KG1 (cell line): ENCODE measurements at places on chromosomes 2 and 18.

- no peak for DNase-seq
Measured at GRCh38 chr2:232525791-232526371, at the start of gene CHRND. Gene CHRND, plus strand, starts transcription at chr2:232526160. Its CDS starts 56 bp downstream, at chr2:232526216.

GRCh38 chr18:8367217-8367988 lies 241.8 kb upstream of the RAB12 start:
- DNase-seq: no peak

DNA sequence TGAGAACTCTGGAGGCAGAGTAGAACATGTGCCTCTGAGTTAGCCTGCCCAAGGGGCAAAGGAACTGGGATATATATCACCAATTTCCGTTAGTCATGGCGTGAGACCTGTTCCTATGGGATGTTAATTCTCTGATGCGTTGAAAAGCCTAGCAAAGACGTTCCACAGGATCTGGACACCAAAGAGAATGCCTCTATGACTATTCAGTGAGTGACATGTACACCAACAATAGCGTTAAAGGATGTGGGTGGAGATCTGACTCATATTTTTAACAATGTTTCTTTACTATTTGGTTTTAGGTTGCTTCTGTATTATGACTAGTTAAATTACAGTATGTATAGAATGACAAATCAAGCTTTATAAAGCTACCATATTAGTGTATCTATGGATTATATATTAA lies 320.9 kb upstream of the MC4R start:
- no peak for DNase-seq

DNA sequence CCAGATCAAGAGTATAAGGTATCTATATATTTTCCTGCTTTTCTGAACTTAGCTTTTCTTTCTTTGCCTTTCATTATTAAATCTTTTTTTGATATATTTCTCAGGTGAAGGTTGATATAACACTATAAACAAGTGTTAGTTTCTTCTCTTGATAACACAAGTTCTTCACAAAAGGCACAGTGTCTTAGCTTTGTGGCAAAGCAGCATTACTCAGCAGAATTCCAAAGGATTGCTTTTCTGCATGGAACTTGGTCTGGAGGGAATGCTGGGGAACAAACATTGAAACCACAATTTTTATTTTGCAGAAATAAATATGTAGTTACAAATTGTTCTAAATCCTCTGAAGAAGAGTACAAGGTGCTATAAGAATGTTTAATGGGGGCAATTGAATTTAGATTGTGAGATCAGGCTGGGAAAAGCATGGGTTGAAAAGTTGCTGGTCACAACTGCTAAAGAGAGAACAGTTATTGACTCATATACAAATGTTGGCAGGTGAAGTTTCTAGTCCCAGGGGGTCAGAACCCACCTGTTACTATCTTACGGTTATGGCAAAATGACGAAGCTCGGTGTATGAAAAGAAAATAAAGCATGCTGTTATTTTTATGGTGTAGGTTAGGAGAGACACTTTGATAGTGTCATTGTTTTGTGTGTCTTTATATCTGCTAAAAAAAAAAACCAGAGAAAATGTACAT lies 68.2 kb downstream of the UBR3 start:
- DNase-seq: no peak

GRCh38 chr2:25558262-25558661 lies 115.1 kb downstream of the DTNB start:
- DNase-seq: peak; percentile 68

DNA sequence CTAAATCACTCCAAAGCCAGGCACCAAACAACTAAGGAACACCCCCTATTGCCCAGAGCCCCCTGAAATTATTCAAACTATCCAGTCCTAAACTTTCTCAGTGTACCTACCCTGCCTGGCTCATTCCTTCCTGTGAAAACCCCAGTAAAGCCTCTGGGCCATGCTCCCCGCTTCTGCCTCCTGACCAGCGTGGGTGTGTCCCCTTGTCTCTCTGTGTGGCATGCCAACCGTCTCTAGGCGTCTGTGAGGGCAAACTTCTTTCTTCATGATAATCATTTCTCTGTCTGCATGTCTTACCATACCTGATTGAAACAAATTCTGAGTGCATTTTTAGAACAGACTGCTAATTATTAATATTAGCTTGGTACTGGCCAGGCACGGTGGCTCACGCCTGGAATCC lies 109.0 kb upstream of the MSH2 start:
- DNase-seq: no peak

- DNase-seq: no peak
Measured at GRCh38 chr18:32881009-32881408, 108.2 kb upstream of the KLHL14 start.

GRCh38 chr2:155846259-155846658 lies 486.3 kb downstream of the NR4A2 start:
- DNase-seq: no peak

DNA sequence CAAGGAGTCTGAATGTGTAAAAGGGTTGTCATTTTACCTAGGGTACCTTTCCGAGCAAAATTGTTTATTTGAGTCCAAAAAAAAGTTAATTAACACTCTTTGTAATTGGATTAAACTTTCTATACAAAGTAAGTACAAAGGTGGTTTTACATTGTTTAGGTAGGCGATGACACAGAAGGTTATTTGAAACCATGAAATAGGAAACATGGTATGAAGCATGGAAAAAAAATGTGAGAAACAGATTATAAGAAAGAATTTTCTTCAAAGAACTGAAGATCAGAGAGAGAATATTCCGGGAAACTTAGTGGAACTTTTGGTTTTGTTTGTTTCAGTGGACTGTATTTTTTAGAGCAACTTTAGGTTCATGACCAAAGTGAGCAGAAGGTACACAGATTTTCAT lies 32.7 kb downstream of the CARF start:
- no peak for DNase-seq

DNA sequence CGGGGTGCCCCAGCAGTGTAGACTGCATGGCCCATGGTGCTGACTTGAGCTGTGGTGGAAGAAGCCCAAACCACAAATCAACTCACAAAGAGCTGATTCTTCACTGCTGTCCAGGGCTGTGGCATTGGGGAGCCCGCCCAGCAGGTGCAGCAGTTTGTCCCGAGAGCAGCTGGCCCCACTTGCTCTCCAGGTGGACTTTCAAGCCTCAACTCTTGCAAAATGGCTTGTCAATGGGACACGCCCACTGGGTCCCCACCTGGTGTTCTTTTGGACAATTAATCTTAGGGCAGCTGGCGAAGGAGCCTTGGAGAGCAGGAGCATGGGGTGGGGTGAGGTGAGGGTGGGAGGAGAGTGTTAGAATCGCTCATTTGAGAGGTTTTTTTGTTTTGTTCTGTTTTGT lies 117.9 kb downstream of the MYCN start:
- DNase-seq: no peak

DNA sequence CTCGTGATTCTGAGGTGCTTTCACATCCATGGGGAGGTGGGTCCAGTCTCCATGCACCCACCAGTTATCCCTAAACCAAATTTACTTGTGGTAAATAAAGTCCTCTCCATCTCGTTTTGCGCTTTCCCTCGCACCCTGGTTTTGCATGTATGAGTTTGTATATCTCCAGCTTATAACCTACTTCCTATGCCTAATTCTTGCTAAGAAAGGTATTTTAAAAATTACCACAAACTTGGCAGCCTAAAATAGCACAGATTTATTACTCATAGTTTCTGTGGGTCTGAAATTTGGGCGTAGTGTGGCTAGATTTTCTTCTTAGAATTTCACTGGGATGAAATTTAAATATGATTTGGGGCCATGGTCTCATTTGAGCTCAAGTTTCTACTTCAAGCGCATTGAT lies 511.5 kb downstream of the NYAP2 start:
- no peak for DNase-seq

DNA sequence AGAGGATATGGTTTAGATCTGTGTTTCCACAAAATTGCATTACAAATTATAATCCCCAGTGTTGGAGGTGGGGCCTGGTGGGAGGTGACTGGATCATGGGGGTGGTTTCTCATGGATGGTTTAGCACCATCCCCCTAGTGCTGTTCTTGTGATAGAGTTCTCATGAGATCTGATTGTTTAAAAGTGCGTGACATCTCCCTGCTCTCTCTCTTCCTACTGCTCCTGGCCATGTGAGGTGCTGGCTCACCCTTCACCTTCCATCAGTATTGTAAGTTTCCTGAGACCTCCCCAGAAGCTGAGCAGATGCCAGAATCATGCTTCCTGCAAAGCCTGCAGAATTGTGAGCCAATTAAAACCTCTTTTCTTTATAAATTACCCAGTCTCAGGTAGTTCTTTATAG lies 33.1 kb downstream of the LHCGR start:
- DNase-seq: no peak

DNA sequence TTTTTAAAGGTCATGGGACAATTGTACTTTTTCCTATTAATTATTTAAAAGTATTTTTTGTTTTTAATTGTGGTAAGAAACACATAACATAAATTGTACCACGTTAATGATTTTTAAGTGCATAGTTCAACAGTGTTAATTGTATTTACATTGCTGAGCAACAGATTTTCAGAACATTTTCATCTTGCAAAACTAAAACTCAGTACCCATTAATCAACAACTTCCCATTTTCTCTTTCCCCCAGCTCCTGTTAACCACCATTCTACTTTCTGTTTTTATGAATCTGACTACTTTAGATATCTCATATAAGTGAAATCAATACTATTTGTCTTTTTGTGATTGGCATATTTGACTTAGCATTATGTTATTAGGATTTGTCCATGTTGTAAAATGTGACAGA lies 483.9 kb upstream of the ZNF804A start:
- no peak for DNase-seq

- no peak for DNase-seq
Measured at GRCh38 chr2:149427387-149427786, 97.0 kb downstream of the LYPD6 start.

DNA sequence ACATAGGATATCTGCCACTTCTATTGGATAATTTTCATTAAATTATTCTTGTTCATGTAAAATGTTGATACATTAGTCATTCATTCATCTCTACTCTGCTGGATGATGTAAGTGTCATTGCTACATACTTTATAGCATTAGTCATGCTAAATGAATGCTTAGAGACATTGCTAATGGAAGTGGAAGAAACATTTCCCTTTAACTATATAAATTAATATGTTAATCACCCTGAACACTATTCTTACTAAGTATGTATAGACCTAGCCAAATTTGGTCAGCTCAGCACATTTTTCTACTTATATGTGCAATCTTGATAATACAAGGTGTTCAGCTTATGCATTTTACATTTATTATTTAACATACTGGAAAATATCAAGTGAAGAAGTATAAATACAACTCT lies 160.2 kb downstream of the DPP4 start:
- DNase-seq: no peak

DNA sequence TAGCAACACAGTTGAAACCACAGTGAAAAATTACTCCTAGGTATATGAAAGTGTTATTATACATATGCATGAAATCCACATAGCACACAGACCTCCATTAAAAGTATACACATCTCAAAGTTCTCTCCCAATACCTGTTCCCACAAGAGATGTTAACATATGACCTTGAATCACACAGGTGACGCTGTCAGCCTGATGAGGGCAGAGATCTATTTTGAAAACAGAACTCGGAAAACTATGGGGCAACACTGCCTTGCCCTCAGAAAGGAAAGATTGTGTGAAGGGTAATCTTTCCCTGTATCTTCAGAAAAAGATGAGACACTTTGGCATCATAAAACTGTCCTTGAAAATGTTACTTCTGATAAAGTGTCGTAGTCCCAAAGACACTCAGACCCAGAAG lies 82.7 kb downstream of the DYM start:
- no peak for DNase-seq

DNA sequence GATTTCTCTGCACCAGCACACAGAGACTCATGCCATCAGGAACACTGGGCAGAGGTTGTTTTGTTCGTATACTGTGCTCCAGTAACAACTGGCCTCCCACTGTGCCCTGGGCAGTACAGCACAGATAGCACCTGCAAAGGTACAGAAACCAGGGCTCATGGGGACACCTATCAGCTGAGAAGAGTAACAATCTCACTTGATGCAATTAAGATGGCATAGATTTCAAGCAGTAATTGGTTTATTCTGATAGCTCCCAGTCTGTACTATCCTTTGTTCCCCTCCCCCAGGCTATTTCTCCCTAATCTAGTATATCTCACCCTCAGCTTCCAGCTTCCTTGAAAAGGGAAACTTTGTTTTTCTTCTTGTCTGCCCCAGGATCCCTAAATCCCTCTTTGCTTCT lies 343.9 kb upstream of the MMADHC start:
- DNase-seq: no peak

GRCh38 chr2:221780281-221780688 lies 208.2 kb upstream of the EPHA4 start:
- DNase-seq: no peak

DNA sequence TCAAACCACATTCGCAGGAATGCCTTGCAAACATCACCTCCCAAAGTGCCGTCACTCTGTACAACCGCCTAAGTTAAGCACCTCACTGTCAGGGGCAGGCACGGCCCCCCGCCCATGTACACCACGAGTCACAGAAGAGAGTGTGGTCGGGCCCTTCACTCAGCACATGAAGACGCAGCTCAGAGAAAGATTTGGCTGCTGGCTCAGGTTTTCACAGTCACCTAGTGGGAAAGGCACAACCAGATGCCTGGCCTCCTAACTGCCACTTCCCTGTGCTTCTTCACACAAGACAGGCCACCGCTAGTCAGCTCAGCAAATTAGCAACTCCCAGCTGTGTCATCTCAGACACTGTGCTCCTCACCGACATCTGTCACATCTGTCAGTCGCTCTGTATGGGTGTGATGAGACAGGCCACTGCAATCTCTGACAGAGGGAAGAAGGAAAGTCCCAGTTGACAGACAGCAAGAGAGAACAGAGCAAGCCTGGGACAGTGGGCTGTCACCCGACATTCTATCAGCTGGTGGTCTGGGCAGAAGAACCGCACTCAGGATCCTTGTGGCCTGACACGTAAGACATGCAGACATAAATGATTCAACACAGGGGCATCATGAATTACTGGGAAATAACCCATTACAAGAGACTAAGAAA lies 60.8 kb downstream of the CRACDL start:
- DNase-seq: no peak

GRCh38 chr2:133107058-133107815 lies 437.2 kb upstream of the LYPD1 start:
- no peak for DNase-seq
